ENCODE measurements at places on chromosomes 7 and 10.

GRCh38 chr7:79298145-79298760, 155.2 kb downstream of the MAGI2 start:
- peak; percentile 51 for DNase-seq

DNA sequence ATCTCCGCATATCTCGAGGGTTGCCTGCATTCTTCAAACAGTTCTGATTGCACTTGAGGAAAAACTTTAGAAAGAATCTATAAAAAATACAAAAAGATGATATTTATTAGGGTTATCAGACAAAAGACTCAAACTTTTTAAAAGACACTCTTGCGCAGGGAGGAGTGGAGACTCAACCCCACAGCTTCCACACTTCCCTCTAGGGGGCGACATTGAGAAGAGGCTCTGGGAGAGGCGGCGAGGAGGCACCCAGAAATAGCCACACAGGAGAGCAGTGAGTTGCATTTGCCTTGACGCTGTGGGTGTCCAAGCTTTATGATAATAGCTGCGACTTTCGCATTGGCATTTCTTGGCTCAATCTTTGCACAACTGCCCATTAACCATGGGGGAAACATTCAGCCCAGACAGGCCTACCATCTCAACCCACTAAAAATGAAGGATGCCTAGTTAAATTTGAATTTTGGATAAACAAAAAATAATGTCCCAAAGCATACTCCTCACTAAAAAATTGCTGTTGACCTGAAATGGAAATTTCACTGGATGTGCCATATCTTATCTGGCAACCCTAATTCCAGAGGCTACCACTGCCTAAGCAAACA, 86.2 kb downstream of the EBF3 start:
- no peak for DNase-seq

- DNase-seq = no peak
Observed at GRCh38 chr10:65430979-65431378, 1494.9 kb upstream of the LRRTM3 start.

DNA sequence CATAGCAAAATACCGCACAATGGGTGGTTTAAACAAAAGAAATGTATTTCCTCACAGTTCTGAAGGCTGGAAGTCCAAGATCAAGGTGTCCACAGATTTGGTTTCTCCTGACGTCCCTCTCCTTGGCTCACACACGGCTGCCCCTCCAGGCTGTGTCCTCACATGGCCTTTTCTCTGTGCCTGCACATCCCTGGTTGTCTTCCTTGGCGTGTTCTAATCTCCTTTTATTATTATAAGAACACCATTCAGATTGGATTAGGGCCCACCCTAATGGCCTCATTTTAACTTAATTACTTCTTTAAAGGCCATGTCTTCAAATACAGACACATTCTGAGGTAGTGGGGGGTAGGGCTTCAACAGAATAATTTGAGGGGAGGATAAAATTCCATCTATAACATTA, 87.9 kb downstream of the FZD1 start:
- DNase-seq = no peak

Measured in AG09309 (cell line).